Activated naive CD4-positive, alpha-beta T cell treated with Interleukin-2 at 50 U/mL for 16 hours (primary cell): ENCODE measurements at places on chromosomes 5 and 9.

DNA sequence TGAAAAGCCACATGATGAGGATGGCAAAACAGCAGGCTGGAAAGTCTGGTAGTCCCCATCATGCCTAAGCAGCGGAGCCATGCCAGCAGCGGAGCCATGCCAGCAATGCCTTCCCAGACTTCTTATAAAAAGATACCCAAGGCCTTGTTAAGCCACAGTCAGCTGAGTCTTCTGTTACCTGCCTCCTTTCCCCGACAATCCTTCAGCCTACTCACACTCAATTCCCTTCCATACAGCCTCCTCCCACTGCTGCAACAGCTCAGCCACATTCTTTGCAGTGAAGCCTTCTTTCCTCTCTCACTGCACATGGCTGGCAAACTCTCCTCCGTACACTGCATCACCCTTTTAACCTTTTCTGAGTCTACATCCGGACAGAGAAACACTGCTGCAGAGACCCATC is 114.9 kb downstream of the AUH start:
- DNase-seq: no peak

- DNase-seq: no peak
Observed at GRCh38 chr9:114078021-114078780, at the start of gene AMBP. AMBP (minus strand) TSS chr9:114078300; CDS start chr9:114078209, 91 bp downstream.

DNA sequence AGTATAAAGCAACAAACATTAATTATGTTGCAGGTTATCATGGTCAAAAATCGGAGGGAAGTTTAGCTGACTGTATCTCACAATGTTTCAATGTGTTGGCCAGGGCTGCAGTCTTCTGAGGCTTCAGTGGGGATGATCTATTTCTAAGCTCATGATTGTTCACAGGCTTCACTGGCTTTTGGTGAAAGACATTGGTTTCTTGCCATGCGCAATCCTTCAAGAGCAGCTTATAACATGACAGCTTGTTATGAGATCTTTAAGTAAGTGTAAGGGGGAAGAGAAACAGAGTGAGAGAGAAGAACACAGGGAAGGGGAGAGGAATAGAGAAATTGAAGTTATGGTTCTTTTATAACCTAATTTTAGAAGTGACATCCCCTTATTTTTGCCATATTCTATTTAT is 385.9 kb upstream of the CHD1 start:
- no peak for DNase-seq

DNA sequence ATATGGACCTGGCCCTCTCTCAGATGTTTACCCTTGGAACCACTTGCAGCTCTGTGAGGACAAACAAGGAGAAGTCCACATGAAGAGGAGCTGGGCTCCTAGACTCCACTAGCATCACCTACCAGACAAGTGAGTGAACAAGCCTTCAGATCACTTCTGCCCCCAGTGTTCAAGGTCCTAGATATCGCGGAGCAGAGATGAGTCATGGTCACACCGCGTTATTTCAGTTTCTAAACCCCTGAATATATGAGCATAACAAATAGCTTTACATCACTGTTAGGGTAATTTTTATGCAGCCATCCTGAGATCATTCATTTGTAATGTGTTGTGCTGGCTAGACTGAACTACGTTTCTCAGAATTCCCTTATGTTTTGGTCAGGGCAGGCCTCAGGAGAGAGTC is 77.0 kb upstream of the DAP start:
- DNase-seq: no peak

- DNase-seq: no peak
Observed at GRCh38 chr9:120587328-120587727, 7.4 kb upstream of the CDK5RAP2 start.

- DNase-seq: no peak
Observed at GRCh38 chr5:3022665-3023064, 271.2 kb upstream of the IRX2 start.
